GOT3 (cell line): ENCODE measurements at places on chromosomes 11 and 22.

DNA sequence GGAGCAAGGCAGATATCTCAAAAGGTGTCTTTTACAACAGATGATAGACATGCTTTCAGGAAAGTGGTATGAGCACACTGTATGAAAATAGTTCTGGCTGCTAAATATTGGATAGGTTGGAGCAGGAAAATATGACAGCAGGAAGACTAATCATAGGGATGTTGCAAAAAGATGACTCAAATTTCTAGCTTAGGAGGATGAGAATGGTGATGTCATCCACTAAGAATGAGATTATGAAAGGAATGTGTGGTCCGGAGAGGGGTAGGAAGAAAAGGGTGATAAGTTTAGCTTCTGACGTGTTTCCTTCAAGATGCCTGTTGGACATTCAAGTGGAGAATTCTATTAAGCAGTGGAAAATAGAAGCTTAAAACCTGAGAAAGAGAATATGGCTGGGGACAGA is 46.4 kb downstream of the RCN1 start:
- no peak for DNase-seq

GRCh38 chr11:68193018-68193417 is 20.1 kb downstream of the KMT5B start:
- DNase-seq, result no peak

- no peak for DNase-seq
These were observed 35.6 kb upstream of the TMEM123 start for GRCh38 chr11:102488208-102488607.

GRCh38 chr11:46356924-46357482 is 9.7 kb downstream of the DGKZ start:
- DNase-seq, result no peak

GRCh38 chr22:45896964-45897538 is 79.9 kb downstream of the WNT7B start:
- no peak for DNase-seq

- no peak for DNase-seq
These were observed 5.4 kb upstream of the GAS2L1 start for GRCh38 chr22:29300807-29301601.

DNA sequence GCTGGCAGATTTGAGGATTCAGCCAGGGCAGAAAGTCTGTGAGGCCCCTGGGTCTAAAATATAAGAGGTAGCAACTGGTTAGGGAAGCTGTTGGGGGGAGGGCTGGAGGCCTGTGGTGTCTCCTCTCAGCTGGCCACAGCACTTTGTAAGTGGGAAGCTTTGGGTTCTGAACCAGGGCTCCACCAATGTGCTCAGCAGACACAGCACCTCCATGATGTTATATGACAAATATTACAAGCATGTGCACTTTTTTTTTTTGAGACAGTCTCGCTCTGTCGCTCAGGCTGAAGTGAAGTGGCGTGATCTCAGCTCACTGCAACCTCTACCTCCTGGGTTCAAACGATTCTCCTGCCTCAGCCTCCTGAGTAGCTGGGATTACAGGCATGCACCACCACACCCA is 8.0 kb downstream of the ARHGAP1 start:
- DNase-seq, result no peak

GRCh38 chr11:3958281-3958680 is 102.8 kb downstream of the STIM1 start:
- DNase-seq, result no peak

DNA sequence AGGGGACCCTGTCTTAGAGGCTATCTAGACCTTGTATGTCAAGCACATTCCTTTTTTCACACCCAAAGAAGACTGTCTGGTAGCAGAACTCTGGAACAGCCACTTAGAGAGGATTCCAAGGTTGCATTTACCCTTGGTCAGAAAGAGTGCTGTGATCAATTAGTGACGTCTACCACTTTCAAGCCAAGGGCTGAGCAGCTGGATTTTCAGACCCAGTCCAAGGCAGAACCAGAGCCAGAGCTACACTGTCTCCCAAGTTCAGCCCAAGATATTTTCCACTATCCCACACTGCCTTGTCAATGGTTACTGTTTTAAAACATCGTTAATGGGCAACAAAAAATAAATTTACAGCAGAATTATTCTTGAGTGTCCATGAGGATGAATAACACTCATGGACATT is 24.0 kb downstream of the ABCC8 start:
- DNase-seq, result no peak

DNA sequence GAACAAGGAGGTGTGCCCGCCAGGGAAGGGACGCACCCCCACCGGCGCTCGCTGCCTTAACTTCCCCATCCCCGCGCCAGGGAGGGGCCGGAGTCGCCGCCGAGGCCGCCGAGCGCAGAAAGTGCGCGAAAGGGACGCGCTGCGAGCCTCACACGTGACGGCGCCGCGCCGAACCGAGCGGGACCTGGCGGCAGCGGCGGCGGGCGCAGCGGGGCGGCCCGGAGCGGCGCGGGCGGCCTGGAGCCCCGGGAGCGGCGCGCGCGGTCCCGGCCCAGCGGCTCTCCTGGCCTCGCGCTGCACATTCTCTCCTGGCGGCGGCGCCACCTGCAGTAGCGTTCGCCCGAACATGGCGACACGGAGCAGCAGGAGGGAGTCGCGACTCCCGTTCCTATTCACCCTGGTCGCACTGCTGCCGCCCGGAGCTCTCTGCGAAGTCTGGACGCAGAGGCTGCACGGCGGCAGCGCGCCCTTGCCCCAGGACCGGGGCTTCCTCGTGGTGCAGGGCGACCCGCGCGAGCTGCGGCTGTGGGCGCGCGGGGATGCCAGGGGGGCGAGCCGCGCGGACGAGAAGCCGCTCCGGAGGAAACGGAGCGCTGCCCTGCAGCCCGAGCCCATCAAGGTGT is at the start of gene SORL1:
TSS of gene SORL1 (plus strand) at position 329 of the 623 bp plus-strand sequence. CDS start at position 347, 18 bp downstream.
- no peak for DNase-seq

- no peak for DNase-seq
These were observed 5.8 kb upstream of the RPS6KA4 start for GRCh38 chr11:64352995-64353714.

DNA sequence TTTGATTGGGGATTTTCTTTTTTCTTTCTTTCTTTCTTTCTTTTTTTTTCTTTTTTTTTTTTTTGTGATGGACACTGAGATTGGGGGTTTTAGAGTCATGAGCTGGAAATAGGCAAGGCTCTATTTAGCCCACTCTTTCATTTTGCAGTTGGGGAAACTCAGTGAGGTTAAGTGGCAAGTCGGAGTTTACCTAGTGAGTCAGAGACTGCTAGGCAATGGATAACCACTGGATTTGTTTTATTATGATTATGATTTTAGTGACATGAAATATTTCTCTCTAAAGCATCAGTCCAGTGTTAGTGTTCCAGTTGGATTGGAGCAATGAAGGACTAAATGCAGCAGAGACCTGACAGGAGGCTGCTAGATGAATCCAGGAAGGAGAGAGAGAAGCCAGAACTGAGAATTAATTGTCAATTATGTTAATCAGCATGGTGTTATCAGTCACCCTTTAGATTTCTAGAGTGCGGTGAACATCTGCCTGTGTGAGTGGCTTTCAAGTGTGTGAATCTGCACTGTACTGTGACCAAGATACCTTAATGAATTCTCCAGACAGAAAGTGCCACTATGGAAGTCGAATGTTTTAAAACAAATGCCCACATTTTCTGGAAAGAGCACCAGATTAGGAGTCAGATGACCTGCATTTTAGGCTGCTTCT is 10.9 kb downstream of the BMAL1 start:
- DNase-seq, result no peak

- DNase-seq, result no peak
These were observed 271.7 kb upstream of the ZC3H12C start for GRCh38 chr11:109821511-109821910.

- no peak for DNase-seq
These were observed 152.4 kb upstream of the TTC12 start for GRCh38 chr11:113161711-113162591.

DNA sequence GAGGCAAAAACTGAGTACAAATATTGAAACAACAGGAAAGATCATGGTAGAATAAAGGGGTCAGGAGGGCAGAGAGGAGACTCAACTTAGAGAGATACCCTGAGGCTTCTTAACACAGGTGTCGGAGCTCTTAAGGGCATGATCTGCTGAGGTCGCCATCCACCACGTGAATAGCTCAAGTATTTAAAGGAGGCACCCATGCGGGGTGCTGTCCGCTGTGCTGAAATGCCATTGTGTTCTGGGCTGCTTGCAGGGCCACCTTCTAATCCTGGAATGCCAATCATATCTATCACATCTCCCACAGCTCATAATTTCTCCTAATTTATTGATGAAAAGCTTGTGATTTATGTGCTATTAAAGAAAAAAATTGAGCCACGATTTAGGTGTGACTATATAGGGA is 90.2 kb downstream of the SEZ6L start:
- DNase-seq, result no peak

DNA sequence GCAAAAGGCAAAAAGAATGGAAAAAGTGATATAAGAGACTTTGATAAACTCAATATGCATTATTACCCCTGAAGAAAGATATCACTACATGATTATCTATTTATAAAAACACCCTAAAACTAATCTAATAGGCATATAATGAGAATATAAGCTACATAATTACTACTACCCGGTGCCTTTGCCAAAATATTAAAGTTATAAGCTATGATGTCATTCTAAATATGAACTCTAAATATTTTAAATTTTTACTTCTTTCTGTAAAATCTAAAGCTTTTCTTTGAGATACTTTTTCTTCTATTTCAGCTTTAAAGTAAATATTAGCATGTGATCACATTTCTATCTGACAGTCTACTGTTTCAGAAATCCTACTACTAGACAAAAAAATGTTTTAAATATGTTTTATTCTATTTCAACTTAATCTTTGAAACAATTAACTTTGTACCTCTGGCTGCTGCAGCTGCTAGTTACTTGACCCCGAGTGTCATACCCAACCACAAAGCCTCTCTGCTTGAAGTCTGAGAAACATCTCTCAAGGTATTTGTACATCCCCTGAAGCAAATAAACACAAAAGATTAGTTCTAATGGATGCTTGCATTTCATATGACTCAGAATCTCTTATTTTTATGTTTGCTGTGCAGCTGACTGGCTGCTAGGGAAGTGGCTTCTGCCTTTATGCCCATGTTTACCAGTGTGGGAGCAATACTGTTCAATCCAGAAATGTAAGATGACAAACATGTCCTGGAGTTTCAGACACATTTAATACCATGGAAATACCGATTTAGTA is 26.8 kb downstream of the PGM2L1 start:
- DNase-seq, result no peak

DNA sequence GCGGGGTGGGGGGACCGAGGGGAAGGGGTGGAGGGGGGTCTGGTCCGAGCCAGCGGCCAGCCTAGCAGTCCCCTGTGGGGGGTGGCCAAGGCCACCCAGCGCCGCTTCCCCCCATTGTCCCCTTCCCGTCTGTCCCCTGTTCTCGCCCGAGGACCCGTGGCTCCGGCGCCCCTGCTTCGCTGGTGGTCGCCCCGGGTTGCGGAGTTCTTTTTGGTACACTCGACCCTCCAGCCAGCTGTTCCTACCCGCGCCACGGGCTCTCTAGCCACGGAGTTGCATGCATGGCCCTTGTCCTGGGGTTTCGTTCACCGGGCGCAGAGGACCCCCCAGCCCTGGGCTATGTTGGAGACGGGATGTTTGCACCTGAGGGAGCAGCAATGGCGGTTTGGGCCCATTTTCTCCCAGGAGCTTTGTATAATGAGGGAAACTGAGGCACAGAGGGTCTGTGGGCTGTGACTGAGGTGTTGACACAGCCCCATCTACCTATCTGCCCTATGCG is 489 bp downstream of the RNF214 start:
- no peak for DNase-seq

- no peak for DNase-seq
These were observed 20.1 kb upstream of the BDNF start for GRCh38 chr11:27720277-27720830.

GRCh38 chr11:132671851-132672370 is 860.4 kb downstream of the OPCML start:
- no peak for DNase-seq

DNA sequence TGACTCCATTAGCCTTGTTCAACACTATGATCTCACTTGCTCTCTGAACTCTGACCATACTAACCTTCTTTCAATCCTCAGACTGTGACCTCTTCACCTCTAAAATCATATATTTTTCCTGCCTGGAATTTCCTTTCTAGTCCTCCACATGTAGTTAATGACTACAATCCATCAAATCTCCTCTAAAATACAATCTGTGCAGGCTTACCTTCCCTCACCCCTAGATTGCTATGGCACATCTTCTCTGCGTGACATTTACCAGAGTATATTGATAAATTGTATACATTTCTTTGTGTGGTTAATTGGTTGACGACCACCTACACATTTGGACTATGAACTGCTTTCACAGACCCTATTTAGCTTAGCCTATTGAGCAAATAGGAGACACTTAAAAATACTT is 1330.2 kb upstream of the TENM4 start:
- no peak for DNase-seq

DNA sequence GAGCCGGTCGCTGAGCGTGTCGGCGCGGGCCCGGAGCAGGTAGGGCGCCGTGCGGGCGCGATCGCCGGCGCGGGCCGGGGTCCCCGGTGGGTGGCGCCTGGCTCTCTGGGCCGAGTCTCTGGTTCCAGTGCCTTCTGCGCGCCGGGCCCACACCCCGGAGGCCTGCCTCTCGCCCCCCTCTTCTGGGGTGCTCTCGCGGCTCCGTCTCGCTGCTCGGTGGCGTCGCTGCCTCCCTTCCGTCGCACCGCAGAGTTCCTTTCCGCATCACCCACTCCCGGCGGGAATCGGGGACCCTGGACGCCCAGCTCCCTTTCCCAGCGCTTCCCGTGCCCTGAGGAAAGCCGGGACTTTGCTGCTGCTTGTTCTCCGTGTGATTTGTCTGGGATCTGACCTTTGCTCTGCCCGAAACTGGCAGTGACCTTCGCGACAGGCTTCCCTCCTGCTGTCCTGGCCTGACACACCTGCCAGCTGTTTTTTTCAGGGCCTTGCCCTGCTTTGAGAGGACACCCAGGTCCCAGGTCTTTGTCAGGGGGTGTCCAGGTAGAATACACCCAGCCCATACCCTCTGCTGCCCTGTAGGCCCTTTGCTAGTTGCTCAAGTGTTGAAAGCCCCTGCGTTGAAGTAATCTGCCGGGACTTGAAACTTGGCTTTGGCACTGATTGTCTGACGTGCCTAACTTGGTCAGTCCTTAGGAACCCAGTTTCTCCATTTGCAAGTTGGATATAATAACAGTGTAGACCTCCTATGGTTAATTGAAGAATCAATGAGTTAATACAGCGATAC is 711 bp downstream of the FDX1 start:
- no peak for DNase-seq

DNA sequence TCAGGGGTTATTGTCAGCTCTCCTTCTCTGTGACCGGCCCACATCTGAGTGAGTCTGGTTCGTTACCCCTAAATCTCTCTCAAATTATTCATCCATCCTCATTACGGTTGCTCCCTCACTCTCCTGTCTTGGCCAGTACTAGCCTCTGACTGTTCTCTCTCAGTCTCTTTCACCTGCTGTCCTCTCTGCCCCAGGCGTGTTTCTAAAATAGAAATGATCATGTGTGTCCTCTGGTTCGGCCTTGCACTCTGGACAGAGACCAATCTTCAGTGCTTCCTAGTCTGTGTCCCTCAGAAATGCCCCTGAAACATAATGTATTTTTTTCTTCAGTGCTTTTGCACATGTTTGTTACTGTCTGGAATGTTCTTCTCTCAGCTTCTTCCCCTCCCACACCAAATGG is 4.9 kb downstream of the PSMD13 start:
- no peak for DNase-seq

- no peak for DNase-seq
These were observed 149.7 kb downstream of the LDLRAD3 start for GRCh38 chr11:36093548-36093947.
